ENCODE measurements at places on chromosomes 12 and 14. TPM values are rescaled to one million over a fixed set of nuclear protein-coding genes. Genes with fewer than 3 reads are reported as not detected.
A peak's percentile ranks its signal among the peaks of the same experiment; 100 is the strongest.

DNA sequence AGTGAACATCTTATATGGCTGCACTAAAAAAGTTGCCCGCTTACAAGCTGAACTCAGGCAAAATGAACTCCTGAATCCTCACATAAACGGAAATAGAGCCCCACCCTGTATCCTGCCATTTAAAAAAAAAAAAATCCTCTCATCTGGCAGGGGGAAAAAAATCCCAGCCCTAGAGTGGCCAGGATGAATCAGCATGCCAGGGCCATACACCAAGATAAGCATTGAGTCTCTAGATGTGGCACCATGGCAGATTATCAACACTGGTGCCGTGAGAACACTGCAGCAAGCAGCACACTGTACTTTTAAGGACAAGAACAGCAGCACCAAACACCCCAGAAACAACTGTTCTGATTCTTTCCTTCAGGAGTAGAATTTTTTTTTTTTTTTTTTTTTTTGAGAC, 65.5 kb downstream of the RASSF3 start:
- DNase-seq = peak; percentile 75
- no peaks in the 10 kb centered on the region for H3K36me3 ChIP-seq
- H3K4me1 ChIP-seq = peaks cover 27% of the 10 kb centered on the region

DNA sequence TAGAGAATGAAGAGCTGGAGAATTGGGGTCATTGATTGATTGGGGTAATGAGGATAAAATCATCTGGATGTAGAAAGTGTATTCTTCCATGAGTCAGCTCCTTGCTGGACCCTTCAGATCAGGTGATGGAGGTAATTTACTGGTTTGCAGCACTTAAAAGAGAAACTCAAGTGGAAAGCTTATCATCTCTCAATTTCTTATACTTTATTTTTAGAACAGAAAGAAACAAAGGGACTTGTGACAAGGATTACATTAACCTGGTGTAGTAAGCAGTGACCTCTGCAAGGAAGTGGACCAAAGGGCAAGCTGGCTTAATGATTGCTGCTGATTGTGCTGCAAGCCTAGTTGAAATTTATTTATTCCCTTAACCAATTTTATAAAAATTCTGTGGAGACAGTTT, 405.0 kb downstream of the TRHDE start:
- H3K36me3 ChIP-seq = no peaks in the 10 kb centered on the region
- no peaks in the 10 kb centered on the region for H3K27me3 ChIP-seq
- H3K4me1 ChIP-seq = no peaks in the 10 kb centered on the region
- H3K4me3 ChIP-seq = no peak overlapping the region
- no peak overlapping the region for H3K27ac ChIP-seq
- DNase-seq = no peak

ZNF84 gene
- total RNA-seq = 9.3 TPM

DNA sequence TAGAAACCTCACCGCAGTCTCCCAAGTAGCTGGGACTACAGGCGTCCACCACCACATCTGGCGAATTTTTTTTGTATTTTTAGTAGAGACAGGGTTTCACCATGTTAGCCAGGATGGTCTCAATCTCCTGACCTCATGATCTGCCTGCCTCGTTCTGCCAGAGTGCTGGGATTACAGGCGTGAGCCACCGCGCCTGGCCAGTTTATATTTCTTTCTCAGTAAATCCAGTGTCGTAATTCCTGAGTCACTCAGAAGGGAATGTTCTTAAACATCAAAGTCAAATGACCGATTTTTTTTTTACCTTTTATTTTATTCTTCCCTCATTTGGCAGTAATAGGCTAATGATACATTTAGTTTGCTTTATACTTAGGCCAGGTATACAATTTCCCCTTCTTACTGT, 80.5 kb downstream of the FBXO33 start:
- H3K27me3 ChIP-seq = no peaks in the 10 kb centered on the region
- H3K4me1 ChIP-seq = no peaks in the 10 kb centered on the region

- H3K4me1 ChIP-seq = peaks cover 11% of the 10 kb centered on the region
- DNase-seq = no peak
- no peaks in the 10 kb centered on the region for H3K27me3 ChIP-seq
- H3K36me3 ChIP-seq = no peaks in the 10 kb centered on the region
Measured at GRCh38 chr14:102180248-102180998, 40.7 kb downstream of the WDR20 start.

DNA sequence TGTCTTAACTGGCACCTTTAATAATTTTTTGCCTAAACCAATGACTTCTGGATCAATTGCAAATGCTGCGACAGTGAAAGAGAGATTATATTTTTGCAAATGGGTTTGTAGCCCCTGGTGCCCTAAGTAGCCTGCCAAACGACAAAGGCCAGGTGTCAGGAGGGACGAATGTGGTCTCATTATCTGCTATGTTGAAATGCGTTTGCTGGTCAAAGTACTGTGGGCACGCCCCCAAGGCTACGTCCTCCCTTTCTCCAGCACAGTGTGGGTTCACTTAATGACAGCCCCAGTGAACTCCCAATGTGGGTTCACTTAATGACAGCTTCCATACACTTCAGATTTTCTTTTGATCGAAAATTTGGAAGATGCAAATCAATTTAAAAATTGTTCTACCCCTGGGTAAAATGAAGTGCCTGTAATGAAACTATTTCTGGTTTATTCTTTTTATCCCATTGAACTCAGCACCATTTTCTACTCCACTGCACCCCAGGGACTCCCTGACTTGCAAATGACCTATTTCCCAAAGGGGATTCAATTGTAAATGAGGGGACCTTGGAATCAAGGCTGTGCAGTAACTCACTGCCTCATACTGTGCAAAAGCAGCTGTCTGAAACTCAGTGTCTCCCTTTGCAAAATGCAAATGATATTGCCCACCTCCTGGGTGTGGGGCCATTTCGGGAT, 1.4 kb downstream of the SERPINA11 start:
- H3K4me3 ChIP-seq = no peak overlapping the region
- H3K4me1 ChIP-seq = no peaks in the 10 kb centered on the region

- H3K27ac ChIP-seq = no peak overlapping the region
- DNase-seq = no peak
- no peaks in the 10 kb centered on the region for H3K36me3 ChIP-seq
- H3K4me3 ChIP-seq = no peak overlapping the region
Measured at GRCh38 chr12:114835031-114835430, 151.1 kb upstream of the TBX3 start.

GRCh38 chr12:109621211-109621694, 47.7 kb downstream of the MVK start:
- H3K4me1 ChIP-seq = no peaks in the 10 kb centered on the region
- H3K27me3 ChIP-seq = no peaks in the 10 kb centered on the region
- H3K27ac ChIP-seq = peak overlapping the region; percentile 15
- no peak overlapping the region for H3K4me3 ChIP-seq

RNASE1 gene
- total RNA-seq = 371 TPM

- H3K27me3 ChIP-seq = no peaks in the 10 kb centered on the region
- H3K27ac ChIP-seq = no peak overlapping the region
- H3K4me1 ChIP-seq = peaks cover 7% of the 10 kb centered on the region
- DNase-seq = no peak
- H3K4me3 ChIP-seq = no peak overlapping the region
Measured at GRCh38 chr14:68216957-68217356, 397.4 kb downstream of the RAD51B start.

CRACR2A gene
- 6.5 TPM for total RNA-seq

GRCh38 chr12:94855853-94856252, 147.6 kb downstream of the NDUFA12 start:
- H3K27ac ChIP-seq = no peak overlapping the region
- DNase-seq = no peak
- H3K36me3 ChIP-seq = no peaks in the 10 kb centered on the region
- no peaks in the 10 kb centered on the region for H3K27me3 ChIP-seq
- H3K4me1 ChIP-seq = no peaks in the 10 kb centered on the region

ENDOU gene
- not detected for total RNA-seq

- DNase-seq = peak; percentile 84
- no peak overlapping the region for H3K4me3 ChIP-seq
- H3K27ac ChIP-seq = no peak overlapping the region
- peaks cover 34% of the 10 kb centered on the region for H3K4me1 ChIP-seq
- H3K36me3 ChIP-seq = no peaks in the 10 kb centered on the region
Measured at GRCh38 chr12:116222358-116222757, 55.1 kb downstream of the MED13L start.

GRCh38 chr14:101689039-101689501, 72.4 kb upstream of the PPP2R5C start:
- no peak overlapping the region for H3K4me3 ChIP-seq
- no peaks in the 10 kb centered on the region for H3K27me3 ChIP-seq
- H3K27ac ChIP-seq = no peak overlapping the region
- H3K4me1 ChIP-seq = no peaks in the 10 kb centered on the region

OAS1 gene
- 0.91 TPM for total RNA-seq

GALNT8 gene
- total RNA-seq = 0.28 TPM

CCNK gene
- 20.2 TPM for total RNA-seq

C14orf180 gene
- 0.20 TPM for total RNA-seq

DNA sequence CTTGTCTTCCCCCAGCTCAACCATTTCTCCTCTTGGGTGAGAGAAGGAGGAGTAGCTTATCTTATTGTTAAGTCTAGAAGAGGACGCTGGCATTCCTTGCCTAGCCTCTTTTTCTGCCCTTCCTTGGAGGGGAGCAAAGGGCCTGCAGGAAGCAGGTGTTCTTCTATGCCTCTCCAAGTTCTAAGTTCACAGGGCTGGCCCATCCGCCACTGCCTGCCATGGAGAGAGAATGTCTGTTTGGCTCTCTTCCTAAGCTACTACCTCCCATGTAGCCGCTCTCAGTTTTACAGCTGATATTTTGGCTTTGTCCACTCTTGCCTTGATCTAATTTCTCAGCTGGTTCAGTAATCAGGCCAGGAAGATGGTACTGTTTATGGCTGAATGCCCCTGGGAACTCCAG, 201.2 kb downstream of the NTF3 start:
- H3K4me3 ChIP-seq = no peak overlapping the region
- no peak for DNase-seq
- H3K4me1 ChIP-seq = no peaks in the 10 kb centered on the region
- H3K36me3 ChIP-seq = no peaks in the 10 kb centered on the region

OR6C70 gene
- not detected for total RNA-seq

- no peak overlapping the region for H3K27ac ChIP-seq
- H3K4me3 ChIP-seq = no peak overlapping the region
Measured at GRCh38 chr14:94466706-94467370, 9.2 kb downstream of the SERPINA9 start.

GRCh38 chr12:95506707-95507523, 33.0 kb downstream of the METAP2 start:
- no peak overlapping the region for H3K27ac ChIP-seq
- H3K36me3 ChIP-seq = no peaks in the 10 kb centered on the region
- no peak for DNase-seq
- H3K27me3 ChIP-seq = no peaks in the 10 kb centered on the region
- peaks cover 20% of the 10 kb centered on the region for H3K4me1 ChIP-seq

DNA sequence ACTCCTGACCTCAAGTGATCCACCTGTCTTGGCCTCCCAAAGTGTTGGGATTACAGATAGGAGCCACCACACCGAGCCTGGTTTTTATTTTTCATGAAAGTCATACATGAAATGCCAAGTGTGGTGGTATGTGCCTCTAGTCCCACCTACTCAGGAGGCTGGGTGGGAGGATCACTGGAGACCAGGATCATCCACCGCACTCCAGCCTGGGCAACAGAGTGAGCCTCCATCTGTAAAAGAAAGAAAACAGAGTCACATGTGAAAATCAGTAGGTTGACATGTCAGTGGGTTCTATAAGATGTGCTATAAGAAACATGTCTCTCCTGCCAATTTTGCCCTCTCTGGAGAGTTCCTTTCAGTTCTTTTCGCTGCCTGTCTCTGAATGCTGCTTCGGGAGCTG, 28.2 kb downstream of the ANKRD9 start:
- no peaks in the 10 kb centered on the region for H3K36me3 ChIP-seq
- H3K27me3 ChIP-seq = no peaks in the 10 kb centered on the region
- no peak overlapping the region for H3K4me3 ChIP-seq
- H3K4me1 ChIP-seq = no peaks in the 10 kb centered on the region

CLBA1 gene
- 8.0 TPM for total RNA-seq

DNA sequence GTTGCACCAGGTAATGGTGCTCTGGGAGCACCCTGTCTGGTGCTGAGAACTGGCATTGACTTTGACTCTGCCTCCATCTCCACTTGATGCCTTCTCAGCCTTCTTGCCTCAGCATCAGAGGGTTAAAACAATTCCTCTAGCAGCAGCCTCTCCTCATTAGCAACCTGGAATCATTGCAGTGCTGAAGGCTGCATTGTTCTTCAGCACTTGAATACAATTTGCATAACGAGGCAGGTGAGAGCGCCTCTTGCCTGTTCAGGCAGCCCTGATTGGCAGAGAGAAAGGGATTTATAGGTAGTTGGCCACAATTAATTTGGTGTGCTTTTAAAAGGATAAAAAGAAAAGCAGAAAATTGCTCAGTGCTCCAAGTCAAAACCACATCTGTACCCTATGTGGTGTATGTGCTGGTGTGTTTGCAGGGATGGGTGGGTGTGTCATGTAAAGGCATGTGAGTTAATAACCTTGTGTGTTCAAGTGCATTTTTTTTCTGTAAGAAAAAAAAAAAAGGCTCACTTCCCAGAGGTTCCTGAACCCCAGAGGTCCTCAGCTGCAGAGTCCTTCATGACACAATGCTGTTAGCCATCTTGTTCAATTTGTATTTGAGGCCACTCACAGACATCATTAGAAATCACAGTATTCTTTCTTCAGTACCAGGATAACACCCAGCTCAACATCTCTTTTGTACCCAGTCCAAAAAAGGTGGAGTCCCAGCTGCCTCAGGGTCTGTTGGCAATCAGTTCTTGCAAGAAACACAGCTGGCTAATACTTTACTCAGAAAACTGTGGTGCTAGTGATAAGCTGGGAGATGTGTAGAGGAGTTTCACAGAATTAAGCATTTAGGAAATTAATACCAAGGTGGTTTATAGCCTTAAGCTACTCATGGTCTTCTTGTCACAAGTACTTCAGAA, 385.6 kb downstream of the GRIN2B start:
- no peak overlapping the region for H3K27ac ChIP-seq
- H3K36me3 ChIP-seq = no peaks in the 10 kb centered on the region
- DNase-seq = no peak
- no peaks in the 10 kb centered on the region for H3K27me3 ChIP-seq
- H3K4me3 ChIP-seq = no peak overlapping the region
- no peaks in the 10 kb centered on the region for H3K4me1 ChIP-seq

CLEC9A gene
- 0.22 TPM for total RNA-seq

LMNTD1 gene
- total RNA-seq = 0.38 TPM

GRCh38 chr14:76352639-76353281, 23.2 kb upstream of the ESRRB start:
- no peak overlapping the region for H3K27ac ChIP-seq
- H3K4me1 ChIP-seq = no peaks in the 10 kb centered on the region
- no peaks in the 10 kb centered on the region for H3K36me3 ChIP-seq
- H3K27me3 ChIP-seq = no peaks in the 10 kb centered on the region
- H3K4me3 ChIP-seq = peak overlapping the region; percentile 26
- DNase-seq = peak; percentile 62

RIMBP2 gene
- 6.3 TPM for total RNA-seq

KRT6C gene
- not detected for total RNA-seq

TSPAN19 gene
- total RNA-seq = 0.51 TPM
